ENCODE measurements at places on chromosomes 13 and 19.

GRCh38 chr13:113238536-113238935 is 29.1 kb downstream of the CUL4A start:
- no peak for DNase-seq

DNA sequence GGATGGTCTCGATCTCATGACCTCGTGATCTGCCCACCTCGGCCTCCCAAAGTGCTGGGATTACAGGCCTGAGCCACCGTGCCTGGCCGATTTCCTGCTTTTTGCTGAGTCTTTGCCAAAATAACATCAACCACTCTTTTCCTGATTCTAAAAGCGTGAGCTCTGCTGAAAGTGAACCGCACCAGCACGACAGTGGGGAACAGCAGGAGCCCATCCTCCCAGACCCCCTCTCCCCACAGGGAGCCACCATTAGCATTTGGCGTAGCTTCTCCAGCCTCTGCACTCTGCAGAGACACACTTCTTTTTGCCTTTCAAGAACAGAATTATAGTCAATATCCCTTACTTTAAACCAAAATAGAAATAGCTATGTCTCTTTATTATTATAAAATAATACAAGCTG is 41.3 kb downstream of the MYH14 start:
- no peak for DNase-seq

DNA sequence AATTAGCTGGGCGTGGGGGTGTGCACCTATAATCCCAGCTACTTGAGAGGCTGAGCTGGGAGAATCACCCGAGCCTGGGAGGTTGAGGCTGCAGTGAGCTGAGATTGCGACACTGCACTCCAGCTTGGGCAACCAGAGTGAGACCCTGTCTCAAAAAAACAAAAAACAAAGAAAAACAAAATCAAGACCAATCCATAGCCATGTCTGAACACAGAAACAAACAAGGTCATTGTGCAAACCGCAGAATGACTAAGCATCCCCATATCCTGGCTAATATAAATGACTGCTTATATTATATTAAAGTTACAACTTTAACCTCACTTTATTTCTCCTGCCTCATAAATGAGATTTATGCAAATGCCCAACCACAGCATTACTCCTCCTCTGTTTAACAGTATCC is 2.3 kb upstream of the LYPD3 start:
- DNase-seq, result no peak

- DNase-seq, result no peak
Measured at GRCh38 chr19:7869910-7870511, 4.2 kb downstream of the PRR36 start.

DNA sequence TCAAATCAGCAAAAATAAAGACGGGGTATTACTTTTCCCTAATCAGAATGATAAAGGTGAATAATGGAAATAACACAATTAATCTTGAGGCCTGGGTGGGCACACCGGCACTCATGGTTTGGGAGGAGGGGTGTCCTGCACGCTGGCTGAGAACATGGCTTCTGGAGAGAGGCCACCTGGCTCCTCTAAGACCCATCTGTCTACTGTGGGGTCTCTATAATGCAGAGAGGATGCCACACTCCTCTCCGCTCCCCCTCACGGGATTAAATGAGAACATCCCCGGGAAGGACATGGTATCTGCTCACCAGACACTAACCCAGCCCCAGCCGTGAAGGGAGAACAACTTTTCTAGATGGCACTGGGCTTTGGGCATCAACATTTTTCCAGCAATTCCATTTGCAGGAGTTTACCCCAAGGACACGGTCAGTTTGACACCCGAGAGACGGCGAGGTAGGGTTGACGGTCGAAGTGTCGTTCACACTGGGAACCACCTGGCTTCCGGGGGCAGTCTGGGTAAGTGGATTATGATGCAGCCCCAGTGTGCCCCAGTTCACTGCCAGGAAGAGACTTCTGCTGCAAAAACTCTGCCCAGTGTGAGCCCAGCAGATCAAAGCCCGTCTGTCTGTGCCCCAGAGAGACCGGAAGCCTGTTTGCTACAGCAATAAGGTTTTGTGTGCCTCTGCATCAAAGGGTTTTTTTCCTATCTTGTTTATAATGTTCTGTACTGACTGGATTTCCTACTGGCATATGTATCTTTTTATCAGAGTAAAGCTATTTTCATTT is 56.6 kb downstream of the CEBPG start:
- no peak for DNase-seq

DNA sequence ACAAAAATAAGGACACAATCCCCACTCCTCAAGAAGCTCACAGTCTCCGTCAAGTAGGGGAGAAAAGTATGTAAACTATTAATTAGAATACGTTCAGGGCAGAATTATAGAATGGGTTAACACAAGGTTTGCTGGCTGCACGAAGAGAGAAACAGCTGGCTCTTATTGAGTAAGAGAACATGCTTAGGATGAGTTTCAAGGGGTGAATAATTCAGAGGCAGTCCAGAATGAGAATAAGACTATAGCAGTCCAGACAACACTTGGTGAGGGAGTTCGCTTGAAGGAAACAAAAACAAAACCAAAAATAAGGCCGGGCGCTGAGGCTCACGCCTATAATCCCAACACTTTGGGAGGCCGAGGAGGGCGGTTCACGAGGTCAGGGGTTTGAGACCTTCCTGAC is 61.9 kb downstream of the THSD1 start:
- DNase-seq, result no peak

DNA sequence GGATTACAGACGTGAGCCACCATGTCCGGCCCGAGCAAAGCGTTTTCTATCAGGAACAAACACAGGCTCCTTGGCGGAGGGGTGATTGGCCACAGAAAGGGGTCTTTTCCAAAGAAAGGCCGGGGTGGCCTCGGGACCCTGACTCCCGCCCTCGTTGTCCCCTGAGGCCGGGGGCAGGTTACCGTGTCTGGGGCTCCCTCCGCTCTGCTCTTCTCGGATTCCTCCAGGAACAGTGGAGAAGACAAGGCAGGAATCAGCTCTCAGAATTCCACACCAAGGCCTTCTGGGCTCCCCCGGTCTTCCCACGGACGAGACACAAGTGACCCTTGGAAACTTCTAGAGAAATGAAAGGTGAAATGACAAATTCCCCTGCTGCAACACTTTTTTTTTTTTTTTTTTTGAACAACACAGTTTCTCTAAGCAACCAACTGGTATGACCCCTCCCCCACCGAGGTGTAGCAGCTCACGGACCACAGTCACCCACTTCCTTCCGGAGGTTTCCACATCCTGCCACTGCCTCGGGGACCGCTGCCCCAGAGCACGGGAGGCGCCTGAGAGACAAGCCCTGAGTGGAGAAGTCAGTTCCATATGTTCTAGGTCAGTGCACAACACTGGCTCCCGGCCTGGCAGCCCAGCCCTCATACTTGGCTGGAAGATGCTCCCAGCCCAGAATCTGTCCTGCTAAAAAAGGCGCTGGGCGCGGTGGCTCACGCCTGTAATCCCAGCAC is 11.0 kb downstream of the MOB3A start:
- no peak for DNase-seq

DNA sequence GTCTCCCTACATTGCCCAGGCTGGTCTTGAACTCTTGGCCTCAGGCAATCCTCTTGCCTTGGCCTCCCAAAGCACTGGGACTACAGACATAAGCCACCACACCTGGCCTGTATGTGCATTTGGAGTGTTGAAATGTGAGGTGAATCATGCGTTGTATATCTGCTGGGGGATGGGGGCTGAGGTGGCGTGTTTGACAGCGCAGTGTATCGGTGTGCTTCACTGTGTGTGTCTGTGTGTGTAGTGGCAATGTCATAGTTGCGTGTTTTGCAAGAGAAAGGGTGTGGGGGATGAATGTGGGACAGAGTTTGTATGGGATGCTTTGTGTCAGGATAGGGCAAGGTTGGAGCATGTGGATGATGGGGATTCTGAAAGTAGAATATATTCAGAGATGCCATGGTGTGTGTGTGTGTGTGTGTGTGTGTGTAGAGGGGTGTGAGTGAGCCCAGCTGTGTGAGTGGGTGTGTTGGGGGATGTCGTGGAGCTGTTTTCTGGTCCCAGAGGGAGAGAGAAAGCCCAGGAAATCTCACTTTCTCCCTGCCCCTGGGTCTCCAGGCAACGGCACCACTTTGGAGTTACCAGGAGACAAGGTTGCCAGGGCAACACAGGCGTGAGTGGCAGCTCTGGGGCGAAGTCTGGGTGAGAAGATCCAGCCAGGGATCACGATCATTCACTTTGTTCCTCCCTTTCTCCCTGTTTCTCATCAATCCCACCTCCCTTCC is 1.1 kb upstream of the SWSAP1 start:
- peak; percentile 81 for DNase-seq

GRCh38 chr13:33050161-33050560 is 33.9 kb downstream of the KL start:
- no peak for DNase-seq

DNA sequence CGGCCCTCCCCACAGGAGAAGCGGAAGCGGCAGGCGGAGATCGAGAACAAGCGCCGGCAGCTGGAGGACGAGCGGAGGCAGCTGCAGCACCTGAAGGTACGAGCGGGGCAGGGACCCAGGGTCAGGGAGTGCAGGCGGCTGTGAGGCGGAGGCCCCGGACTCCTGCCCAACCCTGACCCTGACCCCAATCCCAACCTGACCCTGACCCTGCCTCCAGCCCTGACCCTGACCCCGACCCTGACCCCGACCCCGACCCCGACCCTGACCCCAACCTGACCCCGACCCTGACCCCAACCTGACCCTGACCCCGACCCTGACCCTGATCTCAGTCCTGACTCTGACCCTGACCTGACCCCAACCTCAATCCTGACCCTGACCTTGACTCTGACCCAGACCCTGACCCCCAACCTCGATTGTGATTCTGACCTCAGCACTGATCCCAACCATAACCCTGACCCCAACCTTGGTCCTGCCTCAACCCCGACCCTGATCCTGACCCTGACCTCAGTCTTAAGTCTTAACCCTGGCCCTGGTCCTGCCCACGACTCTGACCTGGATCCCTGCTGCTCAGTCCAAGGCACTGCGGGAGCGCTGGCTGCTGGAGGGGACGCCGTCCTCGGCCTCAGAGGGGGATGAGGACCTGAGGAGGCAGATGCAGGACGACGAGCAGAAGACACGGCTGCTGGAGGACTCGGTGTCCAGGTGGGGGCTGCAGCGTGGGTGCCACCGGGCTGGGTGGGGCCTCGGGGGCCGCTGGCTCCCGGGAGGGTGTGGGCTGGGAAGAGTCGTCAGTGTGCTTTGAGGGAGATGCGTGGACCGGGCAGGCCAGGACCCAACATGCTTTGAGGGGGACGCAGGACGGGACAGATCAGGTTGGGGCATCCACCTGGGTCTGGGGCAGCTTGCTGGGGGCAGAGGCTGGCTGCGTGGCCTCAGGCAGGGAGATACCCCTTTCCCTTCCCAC is 18.5 kb downstream of the PALM start:
- no peak for DNase-seq

GRCh38 chr13:107117327-107118012 is 549.5 kb upstream of the ARGLU1 start:
- no peak for DNase-seq

Measured in hepatocyte (in vitro differentiated cells).